ENCODE measurements at places on chromosomes 5 and 9.

- no peak for DNase-seq
These were observed 36.5 kb upstream of the SLC9A3 start for GRCh38 chr5:560792-561166.

- no peak for DNase-seq
These were observed 64.5 kb downstream of the C9orf152 start for GRCh38 chr9:110143485-110143884.

DNA sequence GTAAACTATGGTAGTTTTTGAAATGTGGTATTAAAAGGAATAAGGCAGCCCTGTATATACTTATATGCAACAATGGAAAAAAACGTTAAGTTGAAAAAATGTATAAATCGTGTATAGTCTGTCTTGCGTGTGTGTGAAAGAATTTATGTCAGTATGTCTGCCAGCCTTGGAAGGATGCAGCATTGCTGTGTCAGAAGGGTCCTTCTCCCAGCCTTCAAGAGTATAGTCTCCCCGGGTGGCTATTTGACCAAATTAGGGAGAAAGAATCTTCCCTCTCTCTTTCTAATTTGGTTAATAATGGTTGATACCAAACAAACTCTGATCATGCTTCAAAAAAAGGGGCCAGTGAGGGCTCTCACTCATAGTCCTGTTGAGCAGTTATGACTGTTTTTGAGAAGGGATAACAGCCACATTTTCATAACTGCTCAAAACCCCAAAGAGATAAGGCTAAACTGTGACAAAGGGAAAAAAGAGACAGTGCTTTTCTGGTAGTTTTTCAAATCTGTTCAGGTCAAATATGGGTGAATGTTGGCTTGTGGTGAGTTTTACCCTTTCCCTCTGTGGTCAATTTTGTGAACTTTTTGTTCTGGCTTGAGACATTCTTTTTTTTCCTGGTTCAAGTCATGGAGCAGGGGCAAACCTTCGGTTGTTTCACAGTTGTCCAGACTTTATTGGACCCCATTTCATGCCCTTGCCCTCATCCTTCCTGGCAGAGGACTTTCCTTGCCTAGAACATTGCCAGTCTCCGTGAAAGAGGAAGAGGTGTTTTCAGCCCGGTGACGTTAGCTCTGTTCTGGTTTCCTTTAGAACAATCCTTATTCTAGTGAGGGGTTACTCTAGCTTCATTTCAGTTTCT lies 21.0 kb downstream of the SNX30 start:
- DNase-seq = no peak

DNA sequence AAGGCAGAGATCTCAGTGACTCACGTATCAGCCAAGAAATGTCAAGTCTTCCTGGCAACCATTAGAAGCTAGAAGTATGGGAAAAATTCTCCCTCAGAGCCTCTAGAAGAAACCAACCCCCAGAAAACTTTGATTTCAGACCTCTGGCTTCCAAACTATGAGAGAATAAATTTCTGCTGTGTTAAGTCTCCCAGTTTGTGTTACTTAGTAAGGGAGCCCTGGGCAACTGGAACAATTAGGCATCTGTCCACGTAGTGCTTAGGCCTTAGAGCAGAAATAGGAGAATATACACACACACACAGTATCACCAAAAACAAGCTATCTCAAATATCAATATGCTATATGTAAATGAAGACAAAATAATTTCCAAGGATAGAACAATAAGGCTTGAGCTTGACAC lies 894.8 kb upstream of the CDH10 start:
- no peak for DNase-seq

GRCh38 chr5:78953092-78953800 lies 31.9 kb downstream of the ARSB start:
- DNase-seq = no peak

GRCh38 chr9:20312732-20313131 lies 309.6 kb downstream of the MLLT3 start:
- DNase-seq = no peak

DNA sequence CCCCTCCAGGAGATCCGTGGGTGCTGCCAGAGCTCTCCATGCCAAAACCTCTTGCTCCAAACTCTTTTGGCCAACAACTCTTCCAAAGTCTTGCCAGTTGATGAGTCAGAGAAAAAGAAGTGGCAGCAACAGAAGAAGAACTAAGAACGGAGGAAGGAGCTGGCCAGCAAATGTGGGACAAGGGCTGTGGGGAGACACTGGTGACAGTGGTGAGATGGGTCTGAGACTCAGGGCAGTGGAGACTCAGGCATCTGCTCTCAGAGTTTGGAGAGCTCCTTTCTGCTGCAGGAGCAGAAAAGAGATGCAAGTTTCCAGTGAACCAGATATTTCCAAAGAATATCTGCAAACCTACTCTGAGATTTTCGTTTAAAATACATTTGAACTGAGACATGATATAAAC lies 92.3 kb upstream of the SEMA6A start:
- DNase-seq = no peak
